ENCODE measurements at places on chromosomes 3 and 15.

DNA sequence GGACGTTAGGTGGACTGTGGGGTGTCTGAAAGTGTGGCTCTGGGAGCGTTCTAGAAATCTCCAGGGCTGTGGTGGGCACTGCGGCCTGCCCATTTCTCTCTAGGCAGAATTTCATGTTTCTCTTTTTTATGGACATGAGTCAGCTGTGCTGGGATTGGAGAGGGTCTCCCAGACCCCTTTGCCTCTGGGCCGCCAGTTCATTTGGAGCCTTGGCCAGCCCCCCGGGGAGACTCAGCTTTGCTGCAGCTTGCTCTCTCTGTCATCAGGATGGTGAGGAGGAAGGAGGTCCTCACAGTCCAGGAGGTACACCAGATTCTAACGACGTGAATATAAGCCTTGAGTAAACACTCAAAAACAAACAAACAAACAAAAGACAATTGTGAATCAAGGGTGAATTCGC lies 149.6 kb upstream of the RGMA start:
- no peak for DNase-seq

- no peak for DNase-seq
These were observed 29.8 kb downstream of the IRAK2 start for GRCh38 chr3:10194328-10195071.

- no peak for DNase-seq
These were observed 147.1 kb downstream of the LSAMP start for GRCh38 chr3:116298151-116298550.

GRCh38 chr15:60932051-60932915 lies 296.8 kb downstream of the RORA start:
- DNase-seq: no peak

DNA sequence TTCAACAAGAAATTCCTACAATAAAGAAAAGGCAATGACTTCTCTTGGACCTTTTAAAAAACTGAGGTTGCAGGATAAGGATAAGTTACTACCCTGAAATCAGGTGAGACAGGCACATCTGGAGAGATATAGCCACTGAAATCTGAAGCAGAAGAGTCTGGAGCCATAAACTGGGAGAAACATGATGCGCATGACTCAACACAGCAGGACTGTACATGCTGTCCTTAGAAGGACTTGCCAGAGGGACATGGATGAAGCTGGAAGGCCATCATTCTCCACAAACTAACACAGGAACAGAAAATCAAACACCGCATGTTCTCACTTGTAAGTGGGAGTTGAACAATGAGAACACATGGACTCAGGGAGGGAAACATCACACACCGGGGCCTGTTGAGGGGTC lies 1020.2 kb downstream of the AGBL1 start:
- no peak for DNase-seq

DNA sequence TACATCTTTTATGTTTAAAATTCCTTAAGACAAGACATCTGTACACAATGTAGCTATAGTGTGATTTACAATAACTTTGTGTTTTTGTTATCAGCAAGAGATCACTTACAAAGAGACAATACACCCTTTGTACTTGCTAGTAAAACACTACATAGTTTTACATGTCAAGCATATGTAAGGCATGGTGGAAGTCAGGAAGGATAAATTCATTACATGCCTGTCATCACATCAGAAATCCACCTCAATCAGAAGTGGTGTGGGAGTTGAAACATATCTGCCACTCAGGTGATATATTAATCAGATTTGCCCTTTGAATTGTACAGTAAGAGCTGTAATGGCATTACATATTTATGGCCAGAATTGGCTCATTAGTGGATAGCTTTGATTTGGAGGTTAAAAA lies 95.5 kb downstream of the MBNL1 start:
- DNase-seq: no peak
